ENCODE measurements at places on chromosomes 7 and 10. TPM values are rescaled to one million over a fixed set of nuclear protein-coding genes. Genes with fewer than 3 reads are reported as not detected.

MOGAT3 gene
- not detected for total RNA-seq

ZNF853 gene
- total RNA-seq = 12.9 TPM

DNA sequence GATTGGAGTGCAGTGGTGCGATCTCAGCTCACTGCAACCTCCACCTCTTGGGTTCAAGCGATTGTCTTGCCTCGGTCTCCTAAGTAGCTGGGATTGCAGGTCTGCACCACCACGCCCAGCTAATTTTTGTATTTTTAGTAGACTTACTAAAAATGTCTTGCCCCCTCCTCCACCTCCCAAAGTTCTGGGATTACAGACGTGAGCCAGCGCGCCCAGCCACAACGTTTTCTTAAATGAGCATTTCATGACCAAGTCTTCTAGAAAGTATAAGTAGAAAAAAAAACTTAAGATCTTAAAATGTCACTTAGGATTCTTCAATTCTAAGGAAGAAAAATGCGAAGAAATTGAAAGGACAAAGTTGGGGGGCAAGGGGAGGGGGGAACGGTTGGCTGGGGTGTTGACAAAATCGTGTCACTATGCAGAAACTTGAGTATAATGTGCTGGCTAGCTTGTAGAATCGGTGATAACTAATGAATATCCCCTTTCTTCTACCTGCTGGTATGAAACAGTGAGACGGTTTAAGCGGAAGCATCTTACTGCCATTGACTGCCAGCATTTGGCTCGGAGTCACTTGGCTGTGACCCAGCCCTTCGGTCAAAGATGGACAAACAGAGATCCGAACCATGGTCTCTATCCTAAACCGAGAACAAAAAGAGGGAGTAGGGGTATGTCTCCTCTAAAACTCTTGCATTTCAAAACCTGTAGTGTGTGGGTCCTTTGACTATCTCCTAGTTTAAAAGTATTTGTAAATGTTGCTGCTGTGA, 12.7 kb downstream of the FBH1 start:
- no peak for ATAC-seq

GRCh38 chr7:33807779-33808482, 97.4 kb upstream of the BMPER start:
- ATAC-seq = no peak
